ENCODE measurements at places on chromosomes 12 and 14.

DNA sequence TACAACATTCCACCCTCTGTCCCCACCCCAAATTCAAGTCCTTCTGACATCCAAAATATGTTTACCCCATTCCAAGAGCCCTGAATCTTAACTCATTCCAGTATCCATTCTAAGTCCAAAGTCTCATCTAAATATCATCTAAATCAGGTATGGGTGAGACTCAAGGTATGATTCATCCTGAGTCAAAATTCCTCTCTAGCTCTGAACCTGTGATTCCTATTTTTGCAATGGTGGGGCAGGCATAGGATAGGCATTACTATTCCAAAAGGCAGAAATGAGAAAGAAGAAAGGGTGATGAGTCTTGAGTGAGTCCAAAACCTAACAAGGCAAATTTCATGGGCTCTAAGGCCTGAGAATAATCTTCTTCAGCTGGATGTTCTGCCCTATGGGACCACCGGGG lies 140.3 kb upstream of the FAR2 start:
- no peak for DNase-seq

DNA sequence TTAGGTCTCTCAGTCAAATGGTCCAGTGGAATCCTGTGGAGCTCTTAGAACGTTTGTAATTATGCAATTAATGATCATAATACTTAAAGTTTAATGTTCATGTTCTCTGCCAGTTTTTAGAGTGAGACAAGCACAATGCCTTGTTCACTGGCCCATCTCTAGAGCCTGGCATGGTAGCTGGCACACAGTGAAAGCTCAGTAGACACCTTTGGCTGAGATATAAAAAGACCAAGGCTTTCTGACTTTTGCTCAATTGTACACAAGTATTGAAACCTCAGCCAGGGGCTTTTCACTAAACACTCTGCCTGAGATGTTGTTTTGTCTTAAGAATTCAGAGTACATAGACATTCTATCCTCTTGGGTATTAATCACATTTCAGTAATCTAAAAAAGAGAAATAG lies 241.8 kb upstream of the ATP2B1 start:
- no peak for DNase-seq

DNA sequence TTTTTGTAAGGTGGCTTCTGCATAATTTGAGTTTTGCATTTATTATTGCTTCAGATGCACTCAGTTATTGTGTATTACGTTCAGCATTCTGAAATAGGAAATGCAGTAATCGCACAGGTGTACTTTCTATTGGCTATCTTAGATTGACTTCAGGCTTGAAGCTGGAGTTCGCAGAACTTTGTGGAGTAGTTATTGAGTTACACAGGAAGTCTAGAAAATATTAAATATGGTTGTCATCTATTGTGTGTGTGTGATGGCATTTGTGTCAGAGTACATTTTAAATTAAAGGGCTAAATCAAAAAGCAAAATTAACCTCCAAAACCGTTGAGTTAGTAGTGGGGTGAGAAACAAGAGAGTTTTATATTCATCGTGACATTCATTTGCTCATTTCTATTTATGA lies 2.7 kb downstream of the ARID2 start:
- no peak for DNase-seq

DNA sequence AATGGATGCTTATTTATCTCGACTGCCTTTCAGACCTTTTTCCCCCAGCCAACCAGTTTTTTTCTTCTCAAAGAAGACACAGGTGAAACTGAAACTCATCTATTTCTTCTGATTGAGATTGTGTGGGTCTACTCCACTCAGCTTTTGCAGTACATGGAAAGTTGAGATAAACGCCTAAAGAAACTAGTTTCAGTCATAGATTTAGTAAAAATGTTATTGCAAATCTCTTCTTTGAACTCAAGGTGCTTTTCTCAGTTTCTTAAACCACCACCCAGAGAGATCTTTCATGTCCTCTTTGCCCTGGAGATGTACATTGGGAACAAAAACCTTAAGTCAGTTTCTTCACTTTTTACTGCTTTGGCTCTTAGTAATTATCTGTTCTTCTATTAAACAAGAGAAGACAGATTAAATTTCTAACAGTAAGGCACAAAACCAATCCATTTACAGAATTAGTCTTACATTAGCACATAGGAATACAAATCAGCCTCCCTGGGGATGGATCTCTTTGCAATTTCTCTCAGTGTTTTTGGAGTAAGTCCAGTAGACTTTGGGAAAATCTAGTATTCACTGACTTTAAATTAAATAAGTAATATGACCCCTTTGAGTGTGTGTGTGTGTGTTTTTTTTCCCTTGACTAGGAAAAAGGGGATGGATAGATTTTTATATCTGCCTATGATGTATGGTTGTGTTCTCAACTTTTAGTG lies 11.6 kb downstream of the FBXW8 start:
- DNase-seq: no peak

GRCh38 chr12:42638011-42638410 lies 48.5 kb upstream of the PRICKLE1 start:
- no peak for DNase-seq

DNA sequence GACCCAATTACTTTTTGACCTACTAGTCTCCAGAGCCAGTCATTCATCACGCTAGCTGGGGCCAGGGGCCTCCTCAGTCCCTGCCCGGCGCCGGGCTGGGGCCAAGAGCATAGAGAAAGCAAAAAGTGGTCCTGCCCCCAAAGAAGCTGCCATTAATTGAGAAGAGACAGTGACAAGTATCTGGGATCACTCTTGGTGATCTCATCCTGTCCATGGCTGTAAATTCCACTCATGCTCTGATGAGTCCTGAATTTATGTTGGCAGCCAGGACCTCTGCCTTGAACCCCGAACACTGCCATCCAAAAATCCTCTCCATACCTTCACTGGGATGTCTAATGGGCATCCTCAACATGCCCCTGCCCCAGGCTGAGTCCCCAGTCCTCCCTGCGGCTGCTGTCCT lies 34.4 kb upstream of the DLK1 start:
- no peak for DNase-seq

- DNase-seq: no peak
Measured at GRCh38 chr14:105398726-105399465, 558 bp downstream of the TEX22 start.

DNA sequence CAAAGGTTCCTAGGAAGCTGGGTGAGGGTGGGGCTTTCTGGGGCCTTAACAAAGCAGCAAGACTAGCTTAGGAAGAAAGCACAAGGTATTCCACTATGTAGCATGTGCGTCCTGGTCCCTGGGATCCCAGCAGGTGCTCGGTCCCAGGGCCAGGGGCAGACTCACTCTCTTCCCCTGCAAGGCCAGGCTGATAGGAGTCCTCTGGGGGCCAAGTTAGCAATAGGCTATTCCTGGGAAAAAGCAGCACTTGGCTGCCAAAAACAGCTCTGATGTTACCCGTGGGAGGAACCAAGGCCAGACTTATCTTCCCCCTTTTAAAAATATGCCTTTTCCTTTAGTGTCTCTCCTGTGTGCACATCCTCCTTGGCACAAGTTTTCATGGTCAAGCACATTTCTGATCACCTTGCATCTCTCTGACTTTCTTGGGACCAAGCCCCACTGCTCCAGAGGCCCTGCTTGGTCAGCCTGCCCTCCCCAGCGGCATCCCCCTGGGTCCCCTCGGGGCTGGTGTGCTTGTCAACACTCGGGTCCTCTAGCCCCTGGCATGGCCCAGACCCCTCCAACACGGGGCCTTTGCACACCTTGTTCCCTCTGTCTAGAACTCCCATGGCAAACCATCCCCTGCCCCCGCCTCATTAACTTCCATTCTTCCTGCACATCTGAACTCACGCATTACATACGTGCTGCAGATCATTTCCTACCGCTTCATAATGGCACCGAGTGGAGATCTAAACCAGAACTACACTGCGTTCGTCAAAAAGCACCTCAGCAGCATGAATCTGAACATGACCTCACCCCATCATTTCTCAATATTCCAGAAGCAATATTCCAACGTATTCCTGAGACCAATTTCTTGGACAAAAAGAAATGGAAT lies 21.9 kb downstream of the CCDC92 start:
- no peak for DNase-seq

DNA sequence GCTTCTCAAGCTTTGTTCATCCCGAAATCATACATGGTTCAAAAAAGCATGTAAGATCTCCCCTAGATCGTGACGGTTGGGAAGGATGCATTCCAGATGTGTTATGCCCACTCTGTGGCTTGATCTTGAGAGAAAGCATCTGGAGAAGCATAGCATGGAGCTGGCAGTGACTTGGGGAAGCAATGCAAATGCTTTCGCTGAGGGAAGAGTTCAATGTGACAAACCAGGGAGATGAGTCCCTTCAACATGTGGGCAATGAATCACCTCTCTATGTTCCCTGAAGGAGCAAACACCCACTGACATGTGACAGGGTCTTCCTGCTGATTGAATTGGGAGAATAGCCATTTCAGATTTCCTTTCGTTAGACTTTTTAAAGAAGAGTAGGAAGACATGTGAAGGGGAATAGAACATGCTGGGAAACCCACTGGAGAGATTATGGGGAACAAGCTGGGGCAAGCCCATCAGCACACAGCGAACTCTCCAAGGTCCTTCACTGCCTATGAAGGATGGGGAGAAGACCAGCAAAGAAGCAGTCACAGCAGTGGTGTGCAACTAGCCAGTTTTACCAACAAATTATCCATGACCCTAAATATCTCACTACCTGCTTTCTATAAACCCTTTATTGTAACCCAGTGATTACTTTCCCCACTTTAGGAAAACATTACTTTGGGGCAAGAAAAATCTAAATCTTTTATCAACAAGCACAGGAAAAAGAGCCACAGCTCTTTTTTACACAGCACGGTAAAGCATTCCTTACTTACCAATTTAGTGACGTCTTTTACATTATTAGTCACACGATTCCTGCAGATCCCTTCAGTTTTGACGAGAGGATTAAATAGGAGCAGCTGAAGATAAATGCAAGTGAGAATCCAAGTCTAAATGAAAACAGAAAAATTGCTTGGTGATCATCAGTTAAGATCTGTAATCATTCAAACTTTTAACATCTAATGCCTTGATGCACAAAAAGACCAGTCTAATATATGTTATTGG lies 35.0 kb downstream of the KITLG start:
- DNase-seq: no peak

GRCh38 chr12:109308534-109309380 lies at the start of gene FOXN4:
TSS of gene FOXN4 (minus strand) at chr12:109309284. CDS start at chr12:109308321, 963 bp downstream.
- DNase-seq: no peak

- DNase-seq: no peak
Measured at GRCh38 chr12:105013892-105014291, 27.8 kb downstream of the NOPCHAP1 start.

GRCh38 chr12:71438670-71439361 lies 782 bp upstream of the LGR5 start:
- no peak for DNase-seq

DNA sequence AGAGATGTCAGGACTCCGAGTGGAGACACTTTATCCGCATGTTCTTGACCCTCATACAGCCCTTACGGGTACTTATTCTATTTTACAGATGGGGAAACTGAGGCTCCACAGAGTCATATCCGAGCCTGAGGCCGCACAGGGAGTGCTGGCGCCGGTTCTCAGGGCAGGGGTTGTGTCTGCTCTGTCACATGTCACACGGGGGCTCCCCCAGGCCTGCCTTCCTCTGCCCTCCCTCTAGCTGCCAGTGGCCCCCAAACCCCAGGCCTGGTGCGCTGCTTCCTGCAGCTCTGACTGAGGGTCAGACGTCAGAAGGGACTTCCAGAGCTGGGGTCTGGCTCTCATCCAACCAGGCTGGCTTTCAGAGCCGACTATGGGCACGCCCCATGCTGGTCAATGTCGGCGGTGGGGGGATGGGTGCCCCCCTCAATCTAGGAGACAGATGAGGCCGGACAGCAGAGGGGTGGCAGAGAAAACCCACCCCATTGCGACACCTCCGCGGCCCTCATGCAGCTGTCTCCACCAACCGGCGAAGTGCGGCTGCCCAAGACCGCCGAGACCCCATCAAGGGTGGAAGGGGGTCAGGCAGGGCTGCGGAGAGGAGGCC lies 811 bp upstream of the INF2 start:
- DNase-seq: no peak

Data from NCI-H187 (cell line).